ENCODE measurements at places on chromosomes 12 and 14.

GRCh38 chr12:29578070-29578469, 80.6 kb upstream of the OVCH1 start:
- DNase-seq = no peak

DNA sequence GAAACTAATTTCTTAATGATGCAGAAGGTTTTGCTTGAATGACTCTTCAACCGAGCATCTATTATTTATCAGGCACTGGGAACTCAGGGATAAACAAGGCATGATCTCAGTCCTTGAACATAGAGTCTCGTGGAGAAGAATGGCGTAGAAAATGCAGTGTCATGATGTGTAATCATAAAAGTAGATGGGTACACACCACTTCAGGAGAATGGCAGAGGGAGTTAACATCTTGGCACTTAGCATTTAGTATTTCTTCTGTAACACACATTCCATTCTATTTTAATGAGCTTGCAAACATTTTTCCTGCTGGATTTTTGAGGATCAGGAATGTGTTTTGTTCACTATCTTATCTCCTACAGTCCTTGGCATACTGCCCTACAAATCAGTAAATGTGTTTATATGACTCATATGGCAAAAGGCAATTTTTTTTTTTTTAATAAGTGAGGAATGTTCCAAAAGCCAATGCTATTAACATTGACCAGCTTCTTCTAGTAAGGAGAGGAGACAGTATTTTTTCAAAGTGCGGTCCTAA, 3.8 kb downstream of the TXNRD1 start:
- peak; percentile 93 for DNase-seq

- no peak for DNase-seq
These were observed 22.9 kb upstream of the KRT83 start for GRCh38 chr12:52344111-52344510.

DNA sequence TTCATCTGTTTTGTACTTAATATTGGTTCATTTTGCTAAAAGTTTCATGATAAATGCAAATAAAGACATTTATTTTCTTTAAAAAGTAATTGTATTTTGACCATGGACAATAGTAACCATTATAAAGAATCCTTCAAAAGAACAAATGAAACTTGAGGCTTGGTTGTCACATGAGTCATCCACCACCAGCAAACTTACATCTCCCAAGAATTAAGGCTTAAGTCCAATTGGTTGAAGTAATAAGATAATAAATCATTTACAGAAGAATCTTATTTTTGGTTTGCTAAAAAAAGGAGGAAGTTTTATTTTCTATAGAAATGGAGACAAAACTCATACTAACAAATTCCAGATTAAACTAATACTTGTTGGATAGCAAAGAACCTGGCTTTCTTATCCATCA, 84.8 kb upstream of the KITLG start:
- peak; percentile 43 for DNase-seq
